SJSA1 (cell line): ENCODE measurements at places on chromosomes 11 and 22. TPM values are rescaled to one million over a fixed set of nuclear protein-coding genes. Genes with fewer than 3 reads are reported as not detected.

GRCh38 chr11:1103401-1104360 is 29.0 kb downstream of the MUC2 start:
- no peaks in the 10 kb centered on the region for H3K4me1 ChIP-seq
- H3K27me3 ChIP-seq, result no peaks in the 10 kb centered on the region
- no peak overlapping the region for H3K27ac ChIP-seq
- no peaks in the 10 kb centered on the region for H3K36me3 ChIP-seq
- H3K4me3 ChIP-seq, result no peak overlapping the region
- DNase-seq, result no peak

DNA sequence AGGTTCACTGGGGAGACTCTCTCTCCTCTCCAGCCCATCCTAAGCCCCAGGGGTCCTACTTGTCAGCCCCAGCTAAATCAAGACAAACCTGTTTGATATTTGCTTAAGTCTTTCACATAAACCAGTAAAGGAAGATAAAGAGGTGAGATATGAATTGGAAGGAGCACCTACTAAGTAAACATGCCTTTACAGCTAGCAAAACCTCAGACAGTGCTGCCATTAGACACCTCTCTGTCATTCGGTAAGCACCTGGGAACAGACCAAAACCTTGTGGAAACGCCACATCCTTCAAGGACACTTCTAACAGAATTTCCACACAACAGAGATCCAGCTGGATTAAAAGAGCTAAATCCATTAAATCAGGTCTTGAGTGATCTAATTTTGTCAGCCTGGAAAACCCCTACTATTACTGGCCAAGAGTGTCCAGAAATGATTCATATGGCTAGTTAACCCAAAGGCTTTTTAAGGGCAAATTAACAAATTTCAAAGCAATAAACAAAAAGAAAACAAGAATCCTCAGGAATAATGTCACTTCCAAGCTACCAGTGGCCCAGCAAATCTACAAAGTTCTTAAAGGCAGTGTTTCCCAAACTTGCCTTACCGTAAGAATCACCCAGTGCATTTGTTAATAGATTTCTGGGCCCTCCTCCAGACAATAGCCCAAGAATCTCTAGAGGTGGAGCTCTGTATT is 2.4 kb downstream of the VPS37C start:
- H3K27ac ChIP-seq, result peak overlapping the region; percentile 67
- no peak overlapping the region for H3K4me3 ChIP-seq
- no peaks in the 10 kb centered on the region for H3K27me3 ChIP-seq
- DNase-seq, result no peak

GRCh38 chr11:128644576-128644975 is 49.3 kb upstream of the FLI1 start:
- no peaks in the 10 kb centered on the region for H3K36me3 ChIP-seq
- H3K4me1 ChIP-seq, result no peaks in the 10 kb centered on the region
- no peak for DNase-seq

- no peak overlapping the region for H3K27ac ChIP-seq
- H3K36me3 ChIP-seq, result peaks cover 8% of the 10 kb centered on the region; the same call in 1 of the 2 replicates
- no peaks in the 10 kb centered on the region for H3K27me3 ChIP-seq
- no peak overlapping the region for H3K4me3 ChIP-seq
These were observed 42.2 kb downstream of the MRTFA start for GRCh38 chr22:40594346-40594745.

GRCh38 chr11:2667940-2668339 is 31.9 kb downstream of the KCNQ1OT1 start:
- H3K4me1 ChIP-seq, result no peaks in the 10 kb centered on the region
- H3K27ac ChIP-seq, result no peak overlapping the region
- peaks cover 39% of the 10 kb centered on the region for H3K36me3 ChIP-seq
- H3K27me3 ChIP-seq, result no peaks in the 10 kb centered on the region
- no peak overlapping the region for H3K4me3 ChIP-seq

GRCh38 chr11:134559602-134559962 is 147.5 kb upstream of the B3GAT1 start:
- H3K27ac ChIP-seq, result no peak overlapping the region
- H3K4me1 ChIP-seq, result no peaks in the 10 kb centered on the region
- H3K4me3 ChIP-seq, result no peak overlapping the region

- no peaks in the 10 kb centered on the region for H3K4me1 ChIP-seq
- H3K36me3 ChIP-seq, result no peaks in the 10 kb centered on the region
- H3K27me3 ChIP-seq, result peaks cover 6% of the 10 kb centered on the region; the same call in 1 of the 2 replicates
- H3K4me3 ChIP-seq, result no peak overlapping the region
- H3K27ac ChIP-seq, result no peak overlapping the region
These were observed 33.8 kb downstream of the SYT13 start for GRCh38 chr11:45252134-45252856.

DNA sequence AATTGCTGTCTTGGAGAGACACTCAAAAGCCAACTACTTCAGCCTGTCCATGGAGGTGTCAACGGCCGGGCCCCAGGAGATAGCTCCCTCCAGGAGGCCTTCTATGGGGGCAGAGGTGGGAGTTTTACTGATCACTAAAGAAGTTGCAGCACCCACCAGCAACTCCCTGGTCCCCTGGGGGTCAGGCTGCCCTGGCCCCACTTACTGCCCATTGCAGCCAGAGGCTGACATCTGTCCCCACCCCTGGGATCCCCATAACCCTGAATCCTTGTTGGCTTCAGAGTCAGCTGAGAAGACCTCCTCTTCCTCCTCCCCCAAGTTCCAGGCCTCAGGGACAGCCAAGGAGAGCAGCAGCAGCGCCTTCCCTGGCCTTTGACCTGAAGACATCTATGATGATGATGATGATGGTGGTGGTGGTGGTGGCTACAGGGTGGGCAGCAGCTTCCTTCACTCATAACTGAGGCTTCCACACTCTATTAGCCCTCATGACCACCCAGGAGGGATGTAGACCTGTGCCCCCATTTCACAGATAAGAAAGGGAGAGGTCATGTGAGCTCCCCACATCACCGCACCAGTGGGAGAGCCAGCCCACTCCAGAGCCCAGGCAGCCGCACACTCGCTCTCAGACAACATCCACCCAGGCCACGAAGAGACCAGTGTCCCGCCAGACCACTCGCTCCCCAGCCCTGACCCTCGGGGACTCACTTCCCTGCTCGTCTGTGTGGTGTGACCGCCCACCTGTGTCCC is 43.8 kb upstream of the FGF3 start:
- peaks cover 38% of the 10 kb centered on the region for H3K4me1 ChIP-seq
- H3K27ac ChIP-seq, result peak overlapping the region; percentile 33
- no peak overlapping the region for H3K4me3 ChIP-seq
- DNase-seq, result peak; percentile 52
- peaks cover 12% of the 10 kb centered on the region; the same call in 1 of the 2 replicates for H3K27me3 ChIP-seq

GRCh38 chr11:8218840-8219239 is 44.8 kb downstream of the LMO1 start:
- no peaks in the 10 kb centered on the region for H3K27me3 ChIP-seq
- no peaks in the 10 kb centered on the region for H3K36me3 ChIP-seq
- no peak for DNase-seq
- no peak overlapping the region for H3K27ac ChIP-seq

DNA sequence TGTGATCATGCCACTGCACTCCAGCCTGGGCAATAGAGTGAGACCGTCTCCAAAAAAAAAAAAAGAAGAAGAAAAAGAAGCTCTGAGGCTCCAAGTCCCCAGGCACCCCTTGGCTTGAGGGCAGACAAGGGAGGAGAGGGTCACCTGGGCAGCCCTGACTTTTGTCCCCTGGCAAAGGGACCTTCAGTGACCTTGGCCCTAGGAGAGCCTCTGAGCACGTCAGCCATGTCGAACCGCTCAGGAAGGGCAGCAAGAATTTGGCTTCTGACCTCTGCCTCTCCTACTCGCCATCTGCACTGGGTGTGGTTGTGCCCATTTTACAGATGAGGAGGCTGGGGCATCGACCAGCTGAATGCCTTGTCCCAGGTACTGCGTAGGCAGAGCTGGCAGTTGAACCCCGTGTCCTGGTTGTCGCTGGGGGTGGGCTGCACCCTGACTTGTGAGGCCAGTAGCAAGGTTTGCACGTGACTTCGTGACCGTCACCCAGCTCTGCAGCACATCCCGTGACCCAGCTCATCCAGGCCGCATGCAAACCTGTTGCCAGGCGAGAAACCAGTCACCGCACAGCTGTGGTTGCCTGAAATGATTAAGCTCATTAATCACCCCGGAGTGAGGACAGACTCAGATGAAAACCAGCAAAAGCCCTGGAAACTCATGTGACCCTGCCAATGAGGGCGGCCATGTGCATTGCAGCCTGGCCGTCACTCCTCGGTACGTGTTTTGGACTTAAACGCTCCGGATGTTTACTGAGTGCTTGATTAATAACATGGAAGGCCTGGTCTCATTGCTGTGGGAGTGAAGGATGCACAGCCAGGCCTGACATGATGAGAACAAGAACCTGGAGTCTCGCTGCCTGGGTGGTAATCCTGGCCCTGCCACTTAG is 47.7 kb upstream of the PPP6R3 start:
- no peak overlapping the region for H3K4me3 ChIP-seq
- H3K27me3 ChIP-seq, result no peaks in the 10 kb centered on the region
- no peak for DNase-seq
- no peak overlapping the region for H3K27ac ChIP-seq
- H3K4me1 ChIP-seq, result no peaks in the 10 kb centered on the region

DNA sequence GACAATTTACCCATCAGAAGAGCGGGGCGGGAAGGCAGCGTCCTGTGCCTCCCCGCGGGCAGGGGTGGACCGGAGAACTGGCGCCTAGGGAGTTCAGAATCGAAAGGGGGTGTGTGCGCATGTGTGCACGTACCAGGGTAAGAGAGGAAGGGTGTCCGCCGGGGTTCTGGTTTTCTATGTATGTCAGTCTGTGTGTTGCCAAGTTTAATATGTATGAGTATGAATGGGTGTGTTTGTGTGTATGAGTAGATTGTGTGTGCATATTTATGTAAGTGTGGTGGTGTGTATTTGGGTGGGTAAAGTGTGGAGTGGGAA is 2.0 kb downstream of the KCNC1 start:
- H3K4me1 ChIP-seq, result peaks cover 10% of the 10 kb centered on the region
- H3K27ac ChIP-seq, result no peak overlapping the region
- no peaks in the 10 kb centered on the region for H3K36me3 ChIP-seq
- H3K27me3 ChIP-seq, result peaks cover 70% of the 10 kb centered on the region
- DNase-seq, result no peak

DNA sequence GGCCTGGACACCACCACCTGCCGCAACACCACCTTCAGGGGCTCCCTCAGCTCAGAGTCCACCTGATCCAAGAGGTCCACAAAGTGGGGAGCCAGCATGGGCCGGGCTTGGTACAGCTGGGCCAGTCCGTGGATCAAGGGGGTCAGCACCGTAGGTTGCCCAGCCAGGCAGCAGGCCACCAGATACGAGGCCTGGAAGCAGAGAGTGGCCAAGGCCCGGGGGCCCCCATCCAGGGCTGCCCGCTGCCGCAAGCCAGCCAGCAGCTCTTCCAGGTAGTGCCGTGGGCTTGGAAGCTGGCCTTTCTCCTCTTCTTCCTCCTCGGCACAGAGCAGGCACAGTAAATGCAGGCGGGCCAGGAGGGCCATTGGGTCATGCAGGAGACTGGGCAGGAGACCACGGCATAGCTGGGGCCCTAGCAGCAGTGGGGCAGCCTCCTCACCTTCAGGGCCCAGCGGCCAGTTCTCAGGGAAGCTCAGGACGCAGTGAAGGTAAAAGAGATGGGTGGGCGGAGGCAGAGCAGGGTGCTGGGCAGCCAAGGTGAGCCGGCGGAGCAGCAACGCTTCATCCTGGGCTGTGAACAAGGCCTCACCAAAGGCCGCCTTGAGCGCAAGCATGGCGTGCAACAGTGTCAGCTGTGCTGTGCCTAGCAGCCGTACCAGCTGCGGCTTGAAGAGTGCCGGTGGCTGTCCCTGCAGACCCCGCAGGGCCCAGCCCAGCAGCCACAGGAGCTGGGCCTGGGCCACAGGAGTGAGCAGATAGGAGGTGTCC is 1.7 kb downstream of the AP5B1 start:
- peaks cover 66% of the 10 kb centered on the region for H3K36me3 ChIP-seq
- DNase-seq, result no peak
- no peak overlapping the region for H3K27ac ChIP-seq
- no peaks in the 10 kb centered on the region for H3K27me3 ChIP-seq
- H3K4me1 ChIP-seq, result peaks cover 25% of the 10 kb centered on the region
- peak overlapping the region; percentile 95 for H3K4me3 ChIP-seq

- no peak overlapping the region for H3K4me3 ChIP-seq
- DNase-seq, result no peak
- H3K36me3 ChIP-seq, result no peaks in the 10 kb centered on the region
- H3K27me3 ChIP-seq, result no peaks in the 10 kb centered on the region
These were observed 12.7 kb downstream of the EHF start for GRCh38 chr11:34633640-34633989.

GRCh38 chr22:43428005-43428485 is 16.2 kb downstream of the MPPED1 start:
- no peaks in the 10 kb centered on the region for H3K36me3 ChIP-seq
- no peak overlapping the region for H3K27ac ChIP-seq
- no peaks in the 10 kb centered on the region for H3K4me1 ChIP-seq

DNA sequence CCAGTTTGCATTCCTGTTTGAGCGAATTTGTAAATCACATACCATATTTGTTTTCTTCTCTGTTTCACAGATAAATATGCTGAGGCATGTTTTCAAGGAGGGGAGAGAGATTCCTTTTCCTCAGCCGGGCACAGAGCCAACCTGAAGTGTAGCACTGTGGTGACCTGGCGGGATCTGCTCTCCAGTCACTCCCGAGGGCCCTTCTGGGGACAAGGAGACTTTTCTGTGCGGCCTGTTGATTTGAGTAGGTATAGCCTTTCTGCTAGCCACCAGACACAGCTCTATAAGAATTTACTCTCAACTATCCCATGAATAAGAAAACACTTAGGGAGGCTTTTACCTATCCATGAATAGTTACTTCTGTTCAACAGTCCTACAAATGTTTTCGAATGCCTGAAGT is 63.5 kb upstream of the FDX1 start:
- peak; percentile 67 for DNase-seq
- H3K27me3 ChIP-seq, result no peaks in the 10 kb centered on the region
- H3K4me1 ChIP-seq, result peaks cover 41% of the 10 kb centered on the region
- no peaks in the 10 kb centered on the region for H3K36me3 ChIP-seq

Gene ATP5MG
- total RNA-seq, result 51.1 and 55.4 TPM in 2 replicates

Gene TRIM48
- total RNA-seq, result not detected in 2 replicates

Gene GP1BB
- total RNA-seq, result 0.53 and 4.9 TPM in 2 replicates

Gene APOBEC3B
- total RNA-seq, result 3.5 and 9.4 TPM in 2 replicates

Gene TOMT
- total RNA-seq, result not detected in 2 replicates

Gene SYT8
- total RNA-seq, result 0.06 TPM in 1 of 2 replicates, not detected in the other

Gene PHF21B
- 1.3 TPM in 1 of 2 replicates, not detected in the other for total RNA-seq

Gene DNAJB7
- total RNA-seq, result not detected in 2 replicates

Gene OR6A2
- total RNA-seq, result not detected in 2 replicates

Gene OR52I1
- not detected in 2 replicates for total RNA-seq

Gene OR8D1
- total RNA-seq, result not detected in 2 replicates

Gene APOA1
- 0.72 TPM in 1 of 2 replicates, not detected in the other for total RNA-seq

Gene OR52I2
- total RNA-seq, result not detected in 2 replicates

Gene DGCR6
- total RNA-seq, result 0.95 and 1.9 TPM in 2 replicates
